CD4-positive, alpha-beta T cell treated with Interleukin-2 at 100 ng/mL for 4 hours (primary cell): ENCODE measurements at places on chromosomes 5 and 9.

DNA sequence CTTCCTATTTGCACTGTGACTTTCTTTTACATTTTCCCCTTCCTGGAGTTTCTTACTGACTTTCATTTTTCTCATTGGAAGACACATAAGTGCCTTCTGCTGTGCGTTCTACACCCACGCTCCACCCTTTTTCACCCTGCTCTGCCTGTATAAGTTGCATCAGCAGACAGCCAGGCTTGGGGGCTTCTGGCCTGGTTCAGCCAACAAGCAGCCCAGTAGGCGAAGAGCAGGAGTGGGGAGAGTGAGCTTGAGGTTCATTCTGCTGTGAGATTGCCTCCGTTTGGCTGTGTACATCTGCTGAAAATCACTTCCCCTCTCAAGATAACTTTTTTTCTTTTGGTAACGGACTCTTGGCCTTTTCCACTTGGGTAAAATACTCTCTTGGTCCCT is 38.4 kb downstream of the RASGRF2 start:
- DNase-seq: no peak

GRCh38 chr5:119288379-119289033 is 67.3 kb upstream of the TNFAIP8 start:
- no peak for DNase-seq

GRCh38 chr9:37157726-37158377 is 37.5 kb downstream of the ZCCHC7 start:
- no peak for DNase-seq

DNA sequence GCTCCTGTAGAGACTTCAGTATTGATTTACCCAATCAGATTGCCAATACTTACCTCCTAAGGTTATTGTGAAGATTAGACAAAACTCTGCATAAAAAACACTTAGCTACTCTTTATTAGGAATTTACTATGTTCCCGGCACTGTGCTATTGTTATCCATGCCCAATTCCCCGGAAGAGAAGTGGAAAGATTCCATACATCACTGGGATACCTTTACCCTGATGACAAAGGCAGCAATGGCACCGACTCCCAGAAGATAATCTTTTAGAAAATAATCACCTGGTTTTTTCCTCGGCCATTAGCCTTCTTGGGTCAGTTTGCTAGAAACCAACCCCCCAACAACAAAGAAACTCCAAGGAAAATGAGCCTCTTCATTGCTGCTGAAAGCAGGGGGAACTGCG is 226.0 kb downstream of the SNX18 start:
- no peak for DNase-seq

GRCh38 chr5:52560366-52560765 is 227.3 kb upstream of the ITGA1 start:
- DNase-seq: no peak

- no peak for DNase-seq
These were observed 137.4 kb downstream of the STK32A start for GRCh38 chr5:147372191-147372590.

GRCh38 chr9:114417511-114417910 is 29.7 kb upstream of the AKNA start:
- no peak for DNase-seq

DNA sequence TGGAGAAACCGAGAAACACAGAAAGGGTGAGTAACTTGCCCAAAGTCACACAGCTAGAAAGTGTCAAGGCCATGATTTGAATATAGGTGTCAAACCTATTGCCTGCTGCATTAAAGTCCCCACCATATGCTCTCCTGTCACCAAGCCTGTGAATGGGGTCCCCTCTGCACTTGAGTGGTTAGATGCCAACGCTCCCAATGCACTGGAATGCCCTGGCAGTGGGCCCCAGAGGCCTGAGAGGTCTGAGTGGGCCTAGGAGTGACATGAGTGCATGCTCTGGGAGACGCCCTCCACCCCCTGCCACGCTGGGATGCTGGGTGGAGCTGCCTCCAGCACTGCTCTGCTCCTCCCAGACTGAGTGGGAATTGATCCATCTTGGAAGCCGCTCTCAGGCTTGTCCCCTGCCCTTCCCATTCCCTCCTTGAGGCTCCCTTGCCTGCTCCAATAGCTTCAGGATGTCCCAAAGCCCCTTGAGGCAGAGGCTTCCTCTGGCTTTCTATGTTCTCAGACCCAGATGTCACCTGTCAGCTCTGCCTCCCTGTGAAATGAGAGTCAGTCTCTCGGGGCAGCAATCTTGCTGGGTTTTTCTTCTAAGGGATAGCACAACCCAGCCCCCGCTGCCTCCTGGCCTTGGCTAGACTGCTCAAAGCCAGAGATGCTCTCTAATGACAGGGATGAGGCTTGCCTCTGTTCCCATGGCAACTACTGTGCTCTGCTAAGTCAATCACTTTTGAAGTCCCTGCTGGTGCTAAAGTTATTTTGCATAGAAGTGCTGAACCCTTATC is 6.6 kb upstream of the ARSI start:
- DNase-seq: no peak

GRCh38 chr5:178509491-178510057 is 80.6 kb downstream of the COL23A1 start:
- DNase-seq: no peak

GRCh38 chr5:58765058-58765457 is 182.2 kb downstream of the RAB3C start:
- DNase-seq: no peak

- no peak for DNase-seq
These were observed 134.4 kb downstream of the FGF1 start for GRCh38 chr5:142551338-142552067.

DNA sequence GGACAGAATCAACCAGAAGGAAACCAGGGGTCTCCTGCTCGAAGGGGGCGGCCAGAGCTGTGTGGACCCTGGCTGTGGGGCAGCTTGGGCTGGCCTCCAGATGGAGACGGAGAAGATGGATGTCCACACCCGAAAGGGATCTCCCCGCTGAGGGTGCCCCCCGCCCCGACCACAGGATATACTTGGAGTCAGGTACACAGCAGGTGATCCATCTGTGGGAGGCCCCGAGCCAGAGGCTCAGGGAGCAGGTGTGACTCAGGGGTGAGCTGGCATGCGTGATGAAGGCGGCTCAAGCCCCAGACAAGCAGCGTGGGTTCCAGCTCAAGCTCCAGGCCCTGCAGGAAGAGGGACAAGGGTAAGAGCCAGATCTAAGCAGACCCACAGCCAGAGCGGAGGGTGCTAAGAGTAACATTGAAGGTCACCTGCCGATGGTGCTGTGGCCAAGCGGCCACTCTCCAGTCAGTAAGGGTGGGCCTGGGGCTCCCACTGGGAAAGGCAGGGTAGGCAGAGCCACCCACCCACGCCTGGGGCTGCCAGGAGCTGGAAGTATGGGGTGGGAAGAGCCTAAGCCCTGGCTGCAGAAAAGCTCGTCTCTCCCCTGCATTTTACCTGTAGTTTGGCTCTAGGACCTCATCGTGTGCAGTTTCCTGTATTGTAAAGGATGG is 30.6 kb upstream of the MVB12B start:
- no peak for DNase-seq

DNA sequence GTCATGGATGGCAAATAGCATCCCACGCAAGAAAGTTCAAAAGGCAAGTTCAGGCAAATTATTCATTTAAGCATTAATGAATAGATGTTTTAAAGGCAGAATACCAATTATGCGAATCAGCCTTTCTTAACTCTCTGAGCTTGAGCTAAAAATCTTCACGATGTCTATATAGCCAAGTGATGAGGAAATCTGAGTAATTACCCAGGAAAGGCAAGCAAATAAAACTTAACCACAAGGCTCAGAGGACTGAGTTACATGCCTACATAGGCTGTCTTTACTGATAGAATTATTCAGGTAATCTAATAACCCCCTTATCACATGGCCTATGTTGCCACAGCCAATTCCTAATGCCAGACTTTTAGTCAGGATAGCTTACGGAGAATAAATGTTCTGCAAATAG is 120.8 kb upstream of the MTAP start:
- DNase-seq: no peak

DNA sequence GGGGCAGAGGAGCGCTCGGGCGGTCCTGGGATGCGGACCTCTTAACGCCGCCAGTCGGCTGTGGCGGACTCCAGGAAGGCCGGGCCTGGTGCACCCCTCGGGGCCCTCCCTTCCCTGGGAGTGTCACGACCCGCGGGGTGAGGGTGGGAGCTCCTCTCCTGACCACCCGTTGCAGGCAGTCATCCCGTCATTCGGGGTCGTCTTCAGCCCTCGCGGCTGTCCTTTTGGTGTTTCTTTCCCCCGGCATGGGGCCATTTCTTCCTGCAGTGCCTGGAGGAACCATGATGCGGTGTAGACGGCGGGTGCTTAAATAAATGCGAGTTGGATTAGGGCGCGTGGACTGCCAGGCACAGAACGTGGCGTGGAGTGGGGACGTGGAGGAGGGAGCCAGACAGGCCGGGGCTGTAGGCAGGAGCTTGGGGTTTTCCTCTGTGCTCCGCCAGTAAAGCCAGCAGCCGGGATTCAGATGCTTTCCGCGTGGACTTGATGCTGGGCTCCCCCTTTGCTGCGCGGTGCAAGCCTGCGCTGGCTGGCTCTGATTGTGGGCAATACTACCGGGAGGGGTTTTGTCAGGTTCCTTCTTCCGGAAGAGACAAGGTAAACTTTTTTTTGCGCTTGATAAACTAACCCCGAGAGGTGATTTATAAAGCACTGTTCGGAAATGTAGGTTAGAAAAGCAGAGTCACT is 868 bp downstream of the KDM4C start:
- DNase-seq: no peak

DNA sequence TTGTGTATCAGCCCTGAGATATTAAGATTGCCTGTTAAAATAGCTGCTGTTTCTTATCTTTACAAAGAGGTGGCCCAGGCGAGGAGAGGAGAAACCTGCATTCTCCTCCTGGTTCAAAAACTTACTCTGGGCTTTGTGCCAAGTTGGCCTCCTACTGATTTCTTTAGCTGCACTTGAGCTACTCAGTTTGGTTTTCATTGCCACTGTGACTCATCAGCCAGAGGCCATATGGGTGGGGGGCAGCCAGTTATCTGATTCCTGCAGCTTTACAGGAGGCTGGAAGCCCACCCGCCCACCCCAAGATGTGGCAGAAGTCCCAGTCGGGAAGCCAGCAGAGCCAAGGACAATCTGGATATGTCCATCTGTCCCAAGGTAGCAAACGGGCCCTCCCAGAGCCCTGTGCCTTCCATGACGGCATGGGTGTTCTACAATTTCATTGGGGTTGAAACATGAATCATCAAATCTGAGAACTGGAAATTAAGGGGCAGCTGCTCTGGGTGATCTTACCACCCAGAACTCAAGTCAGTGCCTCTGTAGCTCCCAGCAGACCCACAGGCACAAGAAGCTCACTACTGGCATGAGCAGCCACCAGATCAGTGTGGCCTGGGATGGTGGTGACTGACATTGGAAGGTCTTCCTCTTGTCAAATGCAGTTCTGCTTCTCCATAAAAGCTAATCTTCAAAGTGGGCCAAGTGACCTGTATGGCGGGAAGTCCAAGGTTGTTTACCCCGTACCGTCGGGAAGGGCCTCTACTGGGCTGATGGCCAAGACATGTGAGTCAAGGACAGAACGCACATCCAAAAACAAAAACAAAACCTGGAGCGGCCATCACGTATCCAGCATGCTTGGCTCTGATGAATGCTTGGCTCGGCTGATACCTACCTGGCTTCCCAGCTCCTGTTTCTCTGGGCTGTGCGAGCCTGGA is 15.6 kb downstream of the FCN2 start:
- DNase-seq: no peak
